Esophagus mucosa (tissue), 1 donor: ENCODE measurements at places on chromosomes 6 and 20. TPM values are rescaled to one million over a fixed set of nuclear protein-coding genes. Genes with fewer than 3 reads are reported as not detected.

DNA sequence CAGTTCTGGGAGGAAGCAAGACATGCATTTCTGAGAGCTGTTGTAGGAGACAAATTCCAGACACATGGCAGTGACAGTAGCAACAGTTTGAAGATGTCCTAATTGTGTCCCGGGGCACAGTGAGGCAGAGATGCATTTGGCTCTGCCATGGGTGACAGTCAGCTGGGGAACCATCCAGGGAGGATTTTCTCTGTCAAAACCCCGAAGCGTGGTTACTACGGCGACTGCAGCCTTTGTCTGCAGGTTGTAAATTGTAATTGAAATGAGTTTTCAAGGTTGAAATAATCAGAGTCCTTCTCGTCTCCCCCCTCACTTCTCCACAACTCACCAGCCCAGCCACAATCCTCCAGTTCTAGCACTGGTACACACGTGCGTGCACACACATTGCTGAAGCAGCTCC, 100.1 kb downstream of the GRM4 start:
- no peak for ATAC-seq

GRCh38 chr6:113805173-113805790, 51.9 kb upstream of the MARCKS start:
- no peak for ATAC-seq

DNA sequence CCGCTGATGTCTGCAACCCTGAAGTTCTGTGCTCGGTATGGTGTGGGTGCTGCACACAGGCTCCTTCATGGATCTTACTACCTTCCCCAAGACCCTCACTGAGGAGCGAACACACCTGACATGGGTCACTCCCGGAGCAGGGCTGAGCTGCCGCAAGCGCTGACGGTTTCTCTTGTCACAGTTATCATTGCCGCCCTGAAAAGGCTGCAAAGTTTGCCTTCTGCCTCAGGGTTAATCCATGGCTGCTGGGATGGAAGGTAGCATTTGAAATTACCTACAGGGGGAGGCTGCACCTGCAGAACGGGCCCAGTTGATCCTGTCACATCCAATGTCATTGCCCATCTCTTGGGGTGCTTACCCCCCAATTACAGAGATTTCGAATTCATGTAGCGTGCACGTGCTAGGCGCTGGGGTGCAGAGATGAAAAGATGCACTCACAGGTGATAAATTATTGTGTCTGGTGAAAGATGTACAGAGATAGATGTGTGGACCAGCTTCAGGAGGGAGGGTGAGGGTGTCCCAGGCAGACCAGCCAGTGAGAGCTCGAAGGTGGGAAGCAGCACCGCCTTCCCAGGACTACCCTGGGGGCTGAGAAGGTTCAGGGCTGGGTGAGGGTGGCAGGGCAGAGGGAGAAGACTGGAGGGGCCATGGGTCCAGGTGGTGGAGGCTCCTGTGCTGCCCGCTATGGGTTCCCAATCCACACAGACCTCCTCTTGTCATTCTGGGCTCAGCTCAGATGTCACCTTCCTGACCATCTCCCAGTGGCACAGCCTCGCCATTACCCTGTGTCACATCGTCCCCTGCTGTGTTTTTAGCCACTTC, 120.1 kb downstream of the SYCP2 start:
- no peak for ATAC-seq

PDE7B gene
- total RNA-seq = 0.68 TPM

GRCh38 chr6:30219244-30219643, 6.0 kb upstream of the TRIM26 start:
- ATAC-seq = peak; percentile 64

TMEM74B gene
- 1.4 TPM for total RNA-seq

PSORS1C2 gene
- total RNA-seq = 0.40 TPM

GRCh38 chr6:33213166-33213988, 5.1 kb downstream of the RING1 start:
- ATAC-seq = peak; percentile 2

DNA sequence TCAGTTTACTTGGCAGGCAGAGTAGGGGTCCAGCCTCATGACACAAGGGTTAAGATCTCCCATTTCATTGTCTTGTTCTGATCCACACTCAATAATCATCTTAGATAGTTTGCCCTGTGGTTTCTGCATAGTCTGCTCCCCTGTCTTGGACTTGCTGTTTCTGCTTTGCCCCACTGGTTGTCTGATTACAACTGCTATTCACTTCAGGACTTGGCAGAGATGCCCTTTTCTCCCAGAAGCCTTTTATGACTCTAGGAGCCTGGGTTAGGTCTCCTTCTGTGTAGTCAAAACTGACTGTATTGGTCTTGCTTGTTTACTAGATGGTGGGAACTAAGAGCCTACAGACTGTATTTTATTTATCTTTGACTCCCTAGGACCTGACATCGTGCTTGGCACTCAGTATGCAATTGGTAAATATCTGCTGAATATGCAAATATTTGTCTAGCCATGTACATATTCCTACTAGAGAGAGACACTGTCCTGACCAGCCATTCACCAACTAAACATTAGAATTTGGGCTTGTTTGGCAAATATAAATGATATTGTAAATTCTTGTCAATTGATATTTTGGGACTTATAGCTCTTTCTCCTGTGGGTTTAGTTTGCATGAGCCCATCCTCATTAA, 165.9 kb upstream of the KCNK16 start:
- ATAC-seq = no peak

PDYN gene
- total RNA-seq = not detected

HMGN3 gene
- 37.2 TPM for total RNA-seq

GRCh38 chr6:134111062-134111677, 58.7 kb upstream of the SLC2A12 start:
- peak; percentile 77 for ATAC-seq

GRCh38 chr6:166657531-166657930, 30.5 kb upstream of the RPS6KA2 start:
- no peak for ATAC-seq

- no peak for ATAC-seq
Observed at GRCh38 chr20:46705378-46705729, 4.1 kb upstream of the SLC2A10 start.

HSPA1L gene
- total RNA-seq = 0.44 TPM

NCOA7 gene
- 59.8 TPM for total RNA-seq

- no peak for ATAC-seq
Observed at GRCh38 chr6:81901551-81901966, 149.1 kb upstream of the TENT5A start.

DNA sequence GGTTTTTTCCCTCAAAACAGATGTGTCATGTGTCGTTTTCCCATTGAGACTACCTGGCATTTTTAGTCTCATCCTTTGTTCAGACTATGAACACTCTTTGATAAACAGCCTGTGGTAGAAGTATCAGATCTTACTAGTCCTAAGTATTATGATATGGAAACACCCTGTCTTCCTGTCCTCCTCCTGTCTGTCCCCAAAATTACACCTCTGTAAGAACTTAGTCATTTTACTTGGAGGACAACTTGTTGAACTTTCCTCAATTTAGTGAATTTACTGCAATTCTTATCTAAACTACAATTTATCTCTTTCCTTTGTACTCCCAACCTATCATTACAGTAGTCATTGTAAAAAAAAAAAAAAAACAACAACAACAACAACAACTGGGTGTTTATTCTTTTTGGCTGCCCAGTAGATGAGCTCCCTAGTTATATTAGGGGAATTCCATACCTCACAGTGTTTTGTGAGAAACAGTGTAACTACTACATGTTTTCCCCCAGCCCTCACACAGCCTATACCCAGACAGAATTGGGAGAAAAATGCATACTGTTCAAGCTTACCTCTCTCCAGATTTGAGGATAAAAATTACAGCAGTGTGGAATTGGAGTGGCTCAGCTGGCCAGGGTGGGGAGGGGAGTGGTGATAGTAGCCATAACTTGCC, 18.5 kb upstream of the ERVFRD-1 start:
- no peak for ATAC-seq

DNA sequence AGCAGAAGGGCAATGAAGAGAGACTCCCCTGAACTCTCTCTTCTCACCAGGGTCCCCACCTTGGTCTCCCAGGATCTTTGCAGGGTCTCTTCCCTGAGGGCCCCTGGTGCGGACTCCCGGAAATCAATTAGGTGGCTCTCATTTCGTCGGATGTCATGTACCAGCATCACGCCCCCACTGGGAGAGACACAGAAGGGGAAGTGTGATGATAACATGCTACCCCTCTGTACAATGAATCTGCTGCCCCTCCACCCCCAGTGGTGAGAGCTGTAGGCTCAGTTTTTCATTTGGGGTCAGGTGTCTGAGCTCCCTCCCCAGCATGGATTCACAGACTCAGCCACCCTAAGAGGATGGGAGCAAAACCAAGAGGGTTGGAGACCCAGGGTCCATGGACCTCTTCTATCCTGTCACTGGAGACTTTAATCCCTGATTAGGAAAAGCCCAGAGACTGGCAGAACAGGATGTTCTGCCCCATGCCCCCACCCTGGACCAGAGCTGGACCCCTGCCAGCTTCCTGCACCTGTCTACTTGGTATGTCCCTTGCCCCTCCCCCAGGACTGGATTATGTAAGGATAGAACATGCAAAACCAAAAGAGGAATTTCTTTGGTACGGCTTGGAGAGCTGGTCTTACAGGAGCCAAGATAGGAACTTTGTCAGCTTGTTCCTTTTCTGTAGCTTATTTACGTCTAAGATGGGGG, 11.1 kb downstream of the GGT7 start:
- peak; percentile 12 for ATAC-seq

DNA sequence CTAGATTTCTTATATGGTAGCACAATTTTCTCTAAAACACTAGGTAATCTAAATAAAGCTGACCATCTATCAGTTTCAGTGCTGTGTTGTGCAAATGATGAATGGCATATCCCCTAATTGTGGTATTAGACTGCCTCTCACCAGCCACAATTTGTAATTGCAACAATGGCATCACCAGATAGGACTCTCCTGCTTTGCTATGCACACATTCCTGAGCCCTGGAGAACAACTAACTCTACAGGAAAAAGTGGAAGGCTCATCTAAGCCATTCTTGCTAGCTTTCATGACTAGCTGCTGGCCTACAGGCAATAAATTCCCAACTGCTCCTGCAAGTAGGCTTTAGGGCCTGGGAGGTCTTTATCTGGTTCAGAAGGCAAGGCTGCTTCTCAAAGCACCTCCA, 974.1 kb downstream of the EYS start:
- no peak for ATAC-seq

DNA sequence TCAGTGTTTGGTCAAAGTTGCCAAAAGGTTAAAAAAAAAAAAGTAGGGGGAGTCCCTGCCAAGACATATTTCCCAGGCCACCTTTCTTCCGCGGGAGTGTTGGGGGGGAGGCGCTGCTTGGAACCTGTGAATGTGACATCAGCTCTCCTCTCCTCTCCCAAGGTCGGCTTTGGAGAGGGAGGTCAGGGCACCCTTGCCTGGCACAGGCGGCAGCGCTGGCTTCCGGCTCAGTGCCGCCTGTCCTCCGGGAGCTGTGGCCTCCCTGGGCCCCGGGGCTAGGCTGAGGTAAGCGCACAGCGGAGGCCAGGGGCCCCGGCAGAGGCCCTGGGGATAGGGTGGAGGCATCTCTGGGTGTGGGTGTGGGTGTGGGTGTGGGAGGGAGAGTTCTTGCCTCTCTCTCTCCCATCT, 1.9 kb upstream of the EDN1 start:
- peak; percentile 71 for ATAC-seq

GRCh38 chr6:144202879-144203468, 52.7 kb downstream of the STX11 start:
- ATAC-seq = no peak

RIMS4 gene
- total RNA-seq = 0.08 TPM

- ATAC-seq = no peak
Observed at GRCh38 chr6:47262231-47262630, 47.5 kb downstream of the TNFRSF21 start.

FBXO30 gene
- 3.8 TPM for total RNA-seq

NSFL1C gene
- total RNA-seq = 88.7 TPM

GRCh38 chr20:48790473-48791003, 37.3 kb downstream of the PREX1 start:
- no peak for ATAC-seq

DNA sequence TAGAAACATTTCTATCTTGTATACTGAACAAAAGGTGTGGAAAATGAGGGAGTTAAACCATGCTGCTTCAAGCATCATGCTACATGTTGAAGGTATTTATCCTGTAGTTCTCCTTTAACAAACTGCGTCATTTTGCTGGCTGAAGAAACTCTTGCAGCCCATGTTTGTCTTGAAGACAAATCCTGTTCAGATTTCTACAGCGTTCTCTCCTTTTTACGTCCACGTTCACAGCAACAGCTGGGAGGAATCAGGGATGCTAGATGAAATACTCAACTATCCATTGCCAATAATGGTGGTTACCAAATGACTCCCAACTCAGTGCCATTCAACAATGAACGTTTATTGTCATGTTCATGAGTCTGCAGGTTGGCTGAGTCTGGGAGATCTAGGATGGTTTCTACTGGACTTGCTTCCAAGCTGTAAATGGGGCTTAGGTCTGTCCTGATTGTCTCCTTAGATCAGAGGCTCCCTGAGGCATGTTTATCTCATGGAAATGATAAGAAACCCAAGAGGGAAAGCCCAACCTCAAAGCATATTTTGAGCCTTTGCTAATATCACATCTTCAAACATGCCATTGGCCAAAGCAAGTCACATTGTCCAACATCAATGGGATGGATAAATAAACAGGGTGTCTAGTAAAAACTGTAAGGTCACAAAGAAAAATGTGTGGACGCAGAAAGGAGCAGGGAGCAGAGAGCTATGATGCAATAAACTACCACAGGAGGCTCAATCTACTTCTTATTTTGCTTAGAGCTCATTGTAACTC, 2.7 kb upstream of the PLCB1 start:
- ATAC-seq = no peak

DNA sequence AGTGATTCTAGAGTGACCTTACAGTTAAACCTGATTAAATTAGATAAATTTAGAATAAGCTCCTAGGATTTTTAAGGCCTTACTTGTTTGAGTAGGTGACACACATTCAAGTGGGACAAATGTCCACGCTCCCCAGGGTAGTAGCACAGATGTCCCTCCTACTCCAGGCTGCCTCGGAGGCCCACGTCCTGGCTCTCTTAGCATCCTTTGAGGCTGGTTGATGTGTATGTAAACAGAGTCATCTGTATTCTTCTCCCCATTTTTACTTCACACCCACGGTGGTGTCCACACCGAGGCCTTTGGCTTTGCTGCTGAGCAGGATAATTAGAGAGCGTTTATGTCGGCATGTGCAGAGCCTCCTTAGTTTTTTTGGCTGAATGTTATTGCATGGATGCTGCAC, 15.8 kb downstream of the ENTPD6 start:
- no peak for ATAC-seq

GRCh38 chr6:139313784-139314545, 22.2 kb upstream of the TXLNB start:
- no peak for ATAC-seq

DNA sequence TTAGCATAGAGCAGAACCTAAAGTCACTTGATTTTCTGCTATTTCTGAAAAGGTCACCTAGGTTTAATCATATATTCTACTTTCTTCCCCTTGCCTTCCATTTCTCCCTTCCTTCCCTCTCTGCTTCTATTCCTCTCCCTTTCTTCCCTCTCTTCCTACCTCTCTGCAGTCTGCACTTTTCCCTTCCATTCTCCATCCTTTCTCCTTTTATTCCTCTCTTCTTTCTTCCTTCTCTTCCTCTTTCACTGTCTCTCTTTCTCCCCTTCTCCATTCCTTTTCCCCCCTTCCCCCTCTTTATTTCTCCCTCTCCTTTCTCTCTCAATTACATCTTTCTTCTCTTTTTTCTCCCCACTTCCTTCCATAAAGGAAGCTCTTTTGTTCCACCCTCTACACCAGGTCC, 1049.8 kb upstream of the FLRT3 start:
- no peak for ATAC-seq
